ACHN (cell line): ENCODE measurements at places on chromosomes 5 and 9.

- no peak for DNase-seq
Measured at GRCh38 chr9:19283072-19283710, 52.7 kb downstream of the DENND4C start.

DNA sequence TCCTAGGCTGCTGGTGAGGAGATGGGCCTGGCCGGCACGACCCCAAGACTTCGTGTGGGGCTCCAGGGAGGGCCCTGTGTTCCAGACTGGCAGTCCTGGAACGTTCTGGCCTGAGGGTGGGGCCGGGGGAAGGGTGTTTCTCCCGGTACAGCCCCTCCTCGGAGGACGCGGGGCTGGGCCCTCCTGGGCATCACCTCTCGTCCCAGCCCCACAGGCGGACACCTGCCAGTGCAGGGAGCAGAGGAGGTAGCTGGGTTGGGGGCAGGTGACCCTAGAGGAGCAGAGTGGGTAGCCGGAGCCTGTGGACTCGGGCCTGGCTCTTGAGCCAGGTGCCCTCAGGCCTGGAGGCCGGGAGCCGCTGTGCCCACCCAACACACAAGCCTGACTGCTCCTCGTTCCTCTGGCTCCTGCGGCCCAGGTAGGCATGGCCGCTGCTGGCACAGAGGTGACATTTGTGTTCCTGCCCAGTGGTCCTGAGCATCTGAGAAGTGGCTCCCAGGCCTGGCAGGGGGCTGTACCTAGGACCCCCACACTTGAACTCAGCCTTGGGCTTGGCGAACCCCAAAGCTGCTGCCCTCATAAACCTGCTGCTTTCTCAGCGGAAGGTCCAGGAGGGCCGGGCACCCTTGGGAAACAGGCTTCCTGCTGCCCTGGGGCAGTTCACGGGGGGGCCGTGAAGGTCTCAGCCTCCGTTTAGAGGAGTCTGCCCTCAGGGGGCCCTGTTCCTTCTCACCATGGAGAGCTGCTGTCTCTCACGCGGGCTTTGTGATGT is 817 bp downstream of the SLC6A19 start:
- DNase-seq = no peak

- no peak for DNase-seq
Measured at GRCh38 chr5:63768221-63768620, 194.0 kb downstream of the HTR1A start.

GRCh38 chr5:54691656-54692055 is 174.1 kb downstream of the SNX18 start:
- DNase-seq = no peak

DNA sequence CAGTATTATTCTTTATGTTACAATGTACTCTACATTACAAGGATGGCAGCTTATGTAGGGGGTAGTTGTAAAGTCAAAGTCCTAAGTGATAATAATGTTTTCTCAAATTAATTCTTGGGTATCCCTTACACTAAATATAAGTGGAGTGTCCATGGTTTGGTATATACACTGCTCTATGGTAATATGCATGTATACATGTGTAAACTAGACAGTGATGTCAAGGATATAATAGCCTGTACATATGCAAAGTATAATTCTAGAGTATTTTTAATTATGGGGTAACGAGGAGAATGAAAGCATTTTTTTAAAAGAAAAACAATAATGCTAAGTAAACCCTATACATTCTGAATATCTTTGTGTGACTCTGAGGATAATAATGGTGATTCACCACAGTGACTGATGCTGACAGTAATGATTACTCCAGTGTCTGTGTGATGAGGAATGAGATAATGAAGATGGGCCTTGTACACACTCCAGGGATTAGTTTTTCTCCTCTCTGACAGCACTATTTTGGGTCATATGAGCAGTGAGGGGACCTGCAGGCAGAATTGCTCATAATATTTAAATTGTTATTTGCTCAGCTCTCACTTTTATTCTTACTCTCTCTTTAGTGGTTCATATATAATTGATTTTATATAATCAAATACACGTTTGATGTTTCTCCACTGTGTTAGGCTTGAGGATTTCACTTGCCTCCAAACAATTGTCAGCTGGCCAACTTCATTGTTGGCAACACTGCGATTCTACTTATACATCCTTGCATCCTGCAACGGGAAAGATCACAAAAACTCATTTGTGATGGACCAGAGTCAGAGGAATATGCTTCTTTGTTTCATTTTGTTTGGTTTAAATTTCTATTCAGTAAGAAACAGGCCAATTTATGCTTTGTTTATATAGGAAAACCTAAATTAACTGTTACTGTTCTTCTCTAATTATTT is 88.2 kb downstream of the NREP start:
- no peak for DNase-seq

GRCh38 chr9:126804696-126805553 is at the start of gene ZBTB43:
ZBTB43 (plus strand) TSS chr9:126805040; CDS start chr9:126832510, 27,470 bp downstream.
- peak; percentile 93 for DNase-seq

GRCh38 chr5:172940268-172941066 is 18.8 kb upstream of the RPL26L1 start:
- DNase-seq = no peak

- DNase-seq = no peak
Measured at GRCh38 chr9:18798106-18798505, 234.9 kb downstream of the SAXO1 start.

DNA sequence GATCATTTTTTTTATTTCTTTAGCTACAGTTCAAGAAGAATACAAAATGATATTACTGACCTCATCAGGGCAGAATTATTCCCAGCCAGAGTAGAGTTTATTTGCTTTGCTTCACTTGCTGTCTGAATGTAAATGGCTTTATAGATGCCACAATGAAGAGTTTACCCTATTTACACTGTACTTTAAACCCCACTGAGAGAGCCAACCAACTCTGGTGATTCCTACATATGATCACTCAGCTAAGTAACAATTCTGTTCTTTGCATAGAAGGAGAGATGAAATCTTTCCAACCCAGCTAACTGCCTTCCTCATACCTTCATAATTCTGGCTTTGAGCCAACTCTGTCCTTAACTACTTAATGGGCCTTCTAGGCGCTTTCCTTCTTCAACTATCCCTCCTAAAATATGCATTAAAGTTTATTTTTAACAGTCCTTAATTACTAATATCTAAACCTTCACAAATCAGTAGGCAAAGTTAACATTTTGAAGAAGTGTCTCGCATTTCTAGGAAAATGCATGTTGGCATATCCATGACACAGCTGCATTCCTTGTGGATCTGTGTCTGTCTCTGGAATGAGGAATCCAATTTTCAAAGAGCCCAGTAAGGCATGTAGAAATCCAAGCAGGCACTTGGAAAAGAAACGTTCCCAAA is 284.8 kb upstream of the GRAMD2B start:
- DNase-seq = no peak

GRCh38 chr9:116389541-116390302 is 236.1 kb downstream of the PAPPA start:
- peak; percentile 44 for DNase-seq

GRCh38 chr9:5879419-5880181 is 11.1 kb upstream of the MLANA start:
- no peak for DNase-seq

GRCh38 chr9:74497748-74498620 is 849 bp downstream of the RORB start:
- DNase-seq = no peak

- no peak for DNase-seq
Measured at GRCh38 chr5:172498431-172499129, 44.3 kb upstream of the SH3PXD2B start.

DNA sequence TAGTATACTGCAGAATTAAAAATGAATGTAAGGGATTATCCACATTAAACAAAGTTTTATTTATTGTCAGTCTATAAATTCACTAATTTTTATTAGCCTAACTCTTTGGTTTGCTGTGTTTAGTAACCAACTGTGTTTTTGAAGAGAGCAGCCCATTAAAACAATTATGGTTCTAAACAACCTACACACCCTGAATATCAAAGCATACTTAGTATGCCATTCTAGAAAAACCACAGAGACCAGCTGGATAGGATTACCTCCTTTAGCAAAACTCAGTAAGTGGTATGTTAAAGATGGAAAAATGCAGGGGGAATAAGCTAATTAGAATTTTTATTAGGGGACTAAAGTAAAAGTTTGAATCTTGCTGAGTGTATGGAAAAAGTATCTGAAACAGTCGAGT is 1981.7 kb upstream of the NUDT12 start:
- no peak for DNase-seq

- DNase-seq = no peak
Measured at GRCh38 chr9:37549527-37549926, 26.7 kb downstream of the FBXO10 start.

GRCh38 chr5:22958462-22959262 is 105.5 kb upstream of the CDH12 start:
- DNase-seq = no peak

DNA sequence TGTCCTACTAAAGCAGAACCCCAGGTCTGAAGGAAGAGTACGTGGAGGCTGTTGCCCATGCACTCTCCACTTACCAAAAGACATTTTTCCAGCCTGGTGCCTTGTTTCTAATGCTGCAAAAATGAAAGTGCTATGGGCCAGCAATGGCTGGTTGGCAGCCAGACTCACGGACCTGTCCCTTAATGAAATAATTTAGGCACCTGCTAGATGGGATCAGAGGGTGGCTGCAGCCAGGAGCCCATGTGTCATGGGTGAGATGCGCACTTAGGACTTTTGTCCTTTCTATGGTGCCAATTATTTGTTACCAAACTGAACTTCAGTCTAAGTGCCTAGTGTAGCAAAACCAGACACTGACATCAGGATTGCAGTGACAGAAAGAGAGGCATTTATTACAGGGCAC is 276.3 kb downstream of the YTHDC2 start:
- DNase-seq = no peak

DNA sequence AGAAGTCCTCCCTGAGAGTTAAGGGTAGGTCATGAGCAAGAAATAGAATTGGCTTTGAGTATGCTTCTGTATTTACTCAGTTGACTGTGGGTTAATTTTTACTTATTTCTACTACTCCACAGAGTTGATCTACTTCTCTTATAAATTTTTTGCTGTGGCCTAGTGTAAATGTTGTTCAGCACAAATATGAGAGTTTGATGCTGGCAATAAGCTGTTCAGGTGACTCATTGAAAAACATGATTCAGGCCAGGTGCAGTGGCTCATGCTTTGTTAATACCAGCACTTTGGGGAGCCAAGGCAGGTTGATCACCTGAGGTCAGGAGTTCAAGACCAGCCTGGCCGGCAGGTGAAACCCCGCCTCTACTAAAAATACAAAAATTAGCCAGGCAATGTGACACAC is 4.5 kb upstream of the CDK7 start:
- DNase-seq = peak; percentile 33

DNA sequence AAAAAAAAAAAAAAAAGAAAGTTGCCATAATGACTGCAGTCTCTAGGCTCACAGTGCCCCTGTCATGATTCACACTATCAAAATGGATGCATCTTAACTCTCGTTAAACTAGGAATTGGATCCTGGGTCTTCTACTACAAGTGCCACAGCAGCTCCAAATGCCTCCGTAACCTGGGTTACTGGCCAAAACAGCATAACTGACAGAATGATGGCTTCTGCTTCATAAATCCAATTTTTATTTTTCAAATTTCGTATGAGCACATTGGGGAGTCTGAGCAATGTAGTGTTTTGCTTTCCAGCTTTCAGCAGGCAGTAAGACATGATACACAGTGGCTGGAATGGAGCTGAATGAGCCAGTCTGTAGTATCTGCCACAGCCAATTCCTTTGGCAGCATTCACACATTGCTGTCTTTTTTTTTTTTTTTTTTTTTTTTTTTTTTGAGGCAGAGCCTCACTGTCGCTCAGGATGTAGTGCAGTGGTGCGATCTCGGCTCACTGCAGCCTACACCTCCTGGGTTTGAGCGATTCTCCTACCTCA is 36.0 kb upstream of the NPM1 start:
- DNase-seq = no peak

DNA sequence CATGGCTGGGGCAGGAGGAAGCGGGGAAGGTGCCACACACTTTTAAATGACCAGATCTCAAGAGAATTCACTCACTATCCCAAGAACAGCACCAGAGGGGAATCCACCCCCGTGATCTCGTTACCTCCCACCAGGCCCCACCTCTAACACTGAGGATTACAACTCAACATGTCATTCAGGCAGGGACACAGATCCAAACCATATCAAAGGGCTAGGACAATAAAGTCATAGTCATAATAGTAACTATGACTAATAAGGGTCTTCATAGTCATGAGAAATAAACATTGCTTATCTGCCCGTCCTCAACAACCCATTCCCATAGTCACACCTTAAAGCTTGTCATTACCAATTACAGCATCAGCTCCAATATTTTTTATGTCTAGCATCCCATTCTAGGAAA is 65.3 kb upstream of the SMC2 start:
- DNase-seq = no peak

GRCh38 chr5:157025093-157025698 is 33.7 kb downstream of the HAVCR1 start:
- no peak for DNase-seq

DNA sequence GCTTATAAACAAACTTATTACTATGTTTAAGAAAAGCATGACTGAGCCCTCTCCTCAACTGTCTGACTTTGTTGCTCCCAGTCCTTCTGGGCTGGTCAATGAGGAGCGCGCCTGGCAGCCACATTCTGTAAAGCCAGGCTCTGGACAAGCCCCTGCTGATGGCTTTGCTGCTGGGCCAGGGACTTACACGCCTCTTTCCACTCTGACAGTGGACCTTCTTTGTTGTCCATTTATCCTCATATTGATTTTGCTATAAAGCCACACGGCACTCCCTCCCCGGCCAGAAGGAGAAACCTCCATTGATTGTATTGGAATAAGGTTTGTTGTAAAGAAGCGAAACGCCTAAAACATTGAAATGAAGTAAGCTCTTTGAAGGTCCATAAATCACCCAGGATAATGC is 50.6 kb downstream of the C5orf15 start:
- no peak for DNase-seq

GRCh38 chr5:53334431-53334941 is 145.9 kb upstream of the FST start:
- DNase-seq = no peak

DNA sequence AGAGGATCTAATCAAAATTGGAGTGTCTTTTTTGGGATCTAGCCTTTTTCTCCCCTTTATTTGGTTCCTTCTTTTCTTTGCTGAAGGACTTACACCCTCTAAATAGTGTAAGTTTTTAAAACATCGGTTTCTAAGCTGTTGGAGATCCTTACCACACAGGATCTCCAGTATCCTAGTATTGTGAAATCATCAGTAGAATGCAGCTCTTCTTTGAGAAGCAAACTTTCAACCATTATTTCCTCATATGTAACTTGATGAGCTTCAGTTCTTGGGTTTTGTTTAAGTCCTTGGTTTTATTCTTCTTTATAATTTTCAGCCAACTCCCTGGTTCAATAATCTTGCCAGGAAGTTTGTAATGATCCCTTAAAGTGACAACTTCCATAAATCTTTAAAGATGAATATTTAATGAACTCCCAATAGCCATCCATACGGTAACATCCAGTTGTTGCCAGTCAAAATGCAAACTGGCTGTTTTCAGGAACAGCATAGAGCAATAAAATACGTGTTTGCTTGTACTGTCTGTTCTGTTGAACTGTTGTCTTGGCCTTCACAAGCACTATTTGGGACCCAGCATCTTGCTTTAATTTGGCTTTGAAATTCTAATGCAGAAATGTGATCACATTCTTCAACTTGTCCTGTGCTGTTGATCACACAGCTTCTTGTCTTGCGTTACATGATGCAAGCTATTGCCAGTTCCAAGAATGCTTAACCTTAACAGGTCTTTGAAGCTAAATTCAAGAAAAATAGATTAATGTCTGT is 34.8 kb upstream of the TTC23L start:
- DNase-seq = no peak

- no peak for DNase-seq
Measured at GRCh38 chr9:130634191-130634768, 30.1 kb upstream of the PRDM12 start.
